ENCODE measurements at places on chromosomes 16 and 17.

DNA sequence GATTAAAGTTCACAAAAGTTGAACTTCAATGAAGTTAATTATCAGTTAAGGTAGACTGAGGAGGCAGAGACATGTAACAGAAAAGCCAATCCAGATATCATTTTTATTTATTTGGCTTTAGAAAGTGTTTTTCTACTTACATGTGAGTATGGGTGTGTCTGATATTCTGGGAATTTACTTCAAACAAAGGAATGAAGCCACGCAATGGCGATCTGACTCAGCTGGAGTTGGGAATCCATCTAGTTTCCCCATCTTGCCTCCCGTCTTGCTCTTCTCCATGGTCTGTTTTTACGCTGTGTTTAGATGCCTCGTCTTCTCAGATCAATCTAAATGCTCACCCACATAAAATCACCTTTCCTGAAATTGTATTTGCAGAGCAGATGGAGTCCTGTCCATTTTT is 1.7 kb upstream of the KCNJ16 start:
- no peak for DNase-seq

DNA sequence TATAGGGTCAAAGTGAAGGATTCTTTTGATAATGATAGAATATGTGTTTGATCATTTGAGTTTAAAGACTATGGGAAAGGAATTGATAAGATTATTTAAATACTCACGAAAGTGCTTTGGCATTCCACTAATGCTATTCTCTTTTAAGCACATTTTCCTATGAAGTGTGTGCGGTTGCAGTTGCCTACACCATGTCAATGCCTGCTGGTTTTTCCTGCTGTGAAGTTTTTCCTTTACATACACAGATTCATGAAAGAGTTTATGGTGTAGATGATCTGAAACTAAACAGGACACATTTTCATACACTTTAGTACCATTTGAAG is 78.7 kb downstream of the VMP1 start:
- no peak for DNase-seq

DNA sequence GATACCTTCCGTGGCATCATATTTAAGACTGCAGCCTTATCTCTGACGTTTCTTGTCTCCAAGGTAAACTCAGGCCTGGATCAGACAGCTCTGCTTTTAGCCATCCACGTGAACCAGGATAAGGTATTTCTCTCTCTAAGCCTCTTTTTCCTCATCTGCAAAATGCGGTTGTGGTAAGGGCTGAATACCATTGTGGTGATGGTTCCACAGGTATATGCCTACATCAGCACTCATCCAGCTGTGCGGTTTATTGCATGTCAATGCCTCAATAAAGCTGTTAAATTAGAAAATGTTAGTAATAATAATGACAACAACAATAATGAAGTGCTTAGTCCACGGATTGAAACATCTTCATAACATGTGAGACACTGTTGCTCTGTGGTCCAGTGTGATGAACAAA is 104.4 kb downstream of the GRIN2A start:
- DNase-seq, result no peak

GRCh38 chr16:55294931-55295342 is 29.1 kb upstream of the IRX6 start:
- peak; percentile 72 for DNase-seq

DNA sequence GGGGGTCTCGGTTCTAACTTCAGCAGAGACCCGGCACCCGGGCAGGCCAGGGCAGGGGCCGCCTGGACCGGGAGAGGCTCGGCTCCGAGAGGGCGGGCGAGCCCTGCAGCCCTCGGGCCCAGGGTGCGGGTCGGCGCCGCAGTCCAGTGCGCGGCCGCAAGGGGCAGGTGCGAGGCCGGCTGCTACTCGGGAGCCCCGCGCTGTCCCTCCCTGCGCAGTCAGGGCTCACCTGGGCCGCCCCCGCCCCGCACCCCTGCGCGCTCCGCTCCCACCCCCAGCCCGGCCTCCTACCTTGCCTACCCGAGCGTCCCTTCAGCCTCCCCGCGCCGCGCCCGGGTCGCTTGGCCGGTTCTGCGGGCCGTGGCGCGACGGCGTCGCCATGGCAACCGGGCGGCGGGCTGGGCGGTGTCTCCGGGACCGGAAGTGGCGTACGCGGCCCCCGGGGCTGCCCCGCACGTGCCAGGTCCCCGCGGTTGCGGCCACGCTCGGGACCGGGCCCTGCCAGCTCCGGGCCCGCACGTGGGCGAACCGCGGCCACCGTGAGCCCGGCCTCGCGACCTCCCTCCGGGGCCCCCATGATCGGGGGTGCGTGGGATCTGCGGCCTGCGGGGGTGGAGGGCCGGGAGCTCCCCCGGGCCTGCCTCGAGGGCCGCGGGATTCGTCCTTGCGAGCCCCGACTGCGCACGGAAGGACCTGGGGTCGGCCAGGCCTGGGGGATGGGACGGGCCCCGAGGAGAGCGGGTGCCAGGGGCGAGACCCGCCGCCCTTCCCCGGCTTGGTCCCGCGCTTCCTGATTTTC is at the start of gene CYB561:
CYB561 (minus strand) TSS at position 353 of the 799 bp plus-strand sequence. CDS start 8,759 bp downstream, outside the sequence.
- peak; percentile 77 for DNase-seq

DNA sequence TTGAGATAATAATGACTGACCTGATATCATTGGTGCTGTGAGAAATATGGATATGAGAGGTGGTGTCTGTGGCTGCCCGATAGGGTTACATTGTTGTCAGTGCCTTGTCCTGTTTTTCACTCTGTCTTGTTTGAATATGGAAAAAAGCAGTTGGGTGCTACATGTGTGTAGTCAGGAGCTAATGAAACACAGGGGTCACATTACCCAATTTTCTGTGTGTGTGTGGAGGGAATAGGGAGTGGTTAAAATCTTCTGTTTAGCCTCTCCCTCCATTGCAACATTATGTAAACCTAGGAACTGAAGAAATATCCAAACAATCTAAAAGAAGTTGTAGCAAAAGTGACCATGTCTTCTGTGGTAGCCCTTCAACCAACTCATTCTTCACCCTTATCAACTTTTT is 527.7 kb upstream of the SOX9 start:
- DNase-seq, result no peak

- no peak for DNase-seq
Observed at GRCh38 chr16:17235147-17235815, 235.5 kb downstream of the XYLT1 start.

DNA sequence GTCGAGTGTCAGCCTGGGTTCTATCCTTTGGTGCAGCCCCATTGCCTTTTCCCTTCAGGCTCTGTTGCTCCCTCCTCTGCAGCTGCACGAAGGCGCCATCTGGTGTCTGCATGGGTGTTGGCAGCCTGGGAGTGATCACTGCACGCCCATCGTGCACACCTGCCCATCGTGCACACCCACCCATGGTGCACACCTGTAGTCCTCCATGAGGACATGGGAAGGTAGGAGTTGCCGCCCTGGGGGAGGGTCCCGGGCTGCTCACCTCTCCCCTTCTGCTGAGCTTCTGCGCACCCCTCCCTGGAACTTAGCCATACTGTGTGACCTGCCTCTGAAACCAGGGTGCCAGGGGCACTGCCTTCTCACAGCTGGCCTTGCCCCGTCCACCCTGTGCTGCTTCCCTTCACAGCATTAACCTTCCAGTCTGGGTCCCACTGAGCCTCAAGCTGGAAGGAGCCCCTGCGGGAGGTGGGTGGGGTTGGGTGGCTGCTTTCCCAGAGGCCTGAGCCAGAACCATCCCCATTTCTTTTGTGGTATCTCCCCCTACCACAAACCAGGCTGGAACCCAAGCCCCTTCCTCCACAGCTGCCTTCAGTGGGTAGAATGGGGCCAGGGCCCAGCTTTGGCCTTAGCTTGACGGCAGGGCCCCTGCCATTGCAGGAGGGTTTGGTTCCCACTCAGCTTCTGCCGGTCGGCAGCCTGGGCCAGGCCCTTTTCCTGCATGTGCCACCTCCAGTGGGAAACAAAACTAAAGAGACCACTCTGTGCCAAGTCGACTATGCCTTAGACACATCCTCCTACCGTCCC is 2.9 kb downstream of the CTRL start:
- DNase-seq, result peak; percentile 80

DNA sequence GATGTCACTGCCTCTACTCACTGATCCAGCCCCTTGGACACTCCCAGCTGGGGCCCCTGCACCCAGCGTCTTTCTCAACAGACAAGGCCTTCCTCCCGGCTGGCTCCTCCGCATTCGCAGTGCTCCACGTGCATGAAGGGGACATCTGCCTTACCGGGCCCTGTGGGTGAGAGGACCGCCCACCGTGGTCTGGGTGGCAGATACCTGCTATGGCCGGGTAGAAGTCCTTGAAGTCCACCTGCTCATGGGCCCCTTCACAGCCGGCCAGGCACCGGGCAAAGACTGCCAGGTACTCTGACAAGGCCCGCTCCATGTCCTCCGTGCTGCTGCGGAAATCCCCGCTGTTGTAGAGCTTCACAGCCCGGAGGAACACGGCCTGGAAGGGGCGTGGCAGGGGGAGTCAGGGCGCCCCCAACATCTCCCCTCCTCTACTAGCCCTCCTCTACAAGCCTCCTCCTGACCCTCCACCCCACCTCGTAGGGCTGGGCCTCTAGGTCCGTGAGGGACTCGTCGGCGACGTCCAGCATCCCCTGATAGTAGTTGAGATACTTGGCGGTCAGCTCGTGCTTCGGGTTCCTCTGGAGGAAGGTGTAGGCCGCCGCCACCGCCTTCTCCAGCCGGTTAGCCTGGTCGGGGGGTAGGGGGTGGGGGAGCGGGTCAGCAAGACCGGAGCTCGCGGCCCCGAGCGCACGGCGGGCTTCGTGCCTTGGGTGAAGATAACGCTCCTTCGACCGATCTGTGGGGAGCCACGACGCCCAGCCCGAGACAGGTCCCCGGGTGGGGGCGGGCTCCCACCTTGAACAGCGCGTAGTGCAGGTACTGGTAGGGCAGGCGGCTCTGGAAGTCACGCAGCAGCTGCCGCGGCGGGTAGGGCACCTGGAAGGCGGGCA is 845 bp downstream of the P3H4 start:
- no peak for DNase-seq

DNA sequence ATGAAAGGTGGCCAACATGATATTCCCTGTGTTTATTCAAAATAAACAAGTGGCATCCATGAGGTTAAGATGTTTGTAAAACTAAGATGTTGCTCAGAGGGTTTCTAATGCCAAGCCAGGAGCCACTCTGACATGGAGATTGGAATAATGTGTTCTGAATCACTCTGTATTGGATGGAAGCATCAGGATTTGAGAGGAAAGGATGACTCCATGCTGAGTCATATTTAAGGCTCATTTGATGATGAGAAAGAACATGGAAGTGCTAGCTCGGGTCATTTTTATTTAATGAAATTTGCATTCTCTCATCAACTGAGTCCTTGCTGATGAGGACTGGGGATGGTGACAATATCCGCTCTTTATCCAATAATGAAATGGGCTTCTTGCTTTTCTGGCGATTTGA is 6.2 kb downstream of the VAT1L start:
- peak; percentile 21 for DNase-seq

- DNase-seq, result no peak
Observed at GRCh38 chr17:78709119-78709681, 72.9 kb downstream of the CYTH1 start.

- DNase-seq, result no peak
Observed at GRCh38 chr17:43771463-43771862, 7.3 kb downstream of the DUSP3 start.

- no peak for DNase-seq
Observed at GRCh38 chr17:66507982-66508760, 205.8 kb downstream of the PRKCA start.

GRCh38 chr16:49929626-49930025 is 73.7 kb upstream of the ZNF423 start:
- DNase-seq, result no peak

DNA sequence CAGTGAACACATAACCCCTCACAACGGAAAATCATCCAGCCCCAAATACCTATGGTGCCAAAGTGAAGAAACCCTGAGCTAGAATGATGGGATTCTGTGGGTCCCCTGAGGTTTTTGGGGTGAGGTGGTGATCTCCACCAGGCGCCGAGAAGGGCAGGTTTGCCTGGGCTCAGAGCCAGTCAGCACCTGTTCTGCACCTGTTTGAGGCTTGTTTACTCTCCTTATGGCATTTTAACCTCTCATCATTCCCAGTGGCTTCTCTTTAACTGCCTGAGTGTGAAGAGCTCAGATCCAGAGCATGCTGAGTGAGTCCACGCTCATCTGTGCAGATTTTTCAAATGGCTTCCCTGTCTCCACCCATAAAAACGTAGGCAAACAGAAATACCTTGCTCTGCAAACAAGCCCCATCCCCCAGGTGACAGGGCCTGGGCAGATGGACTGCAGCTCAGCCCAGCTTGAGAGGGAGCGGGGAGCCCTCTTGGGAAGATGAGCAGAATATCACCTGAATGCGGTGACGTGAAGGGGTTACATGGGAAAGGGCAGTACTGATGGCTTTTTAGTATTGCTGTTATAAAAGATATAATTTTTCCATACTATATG is 40.1 kb upstream of the CLEC19A start:
- no peak for DNase-seq

- DNase-seq, result no peak
Observed at GRCh38 chr17:5139458-5139732, 23.6 kb downstream of the USP6 start.

DNA sequence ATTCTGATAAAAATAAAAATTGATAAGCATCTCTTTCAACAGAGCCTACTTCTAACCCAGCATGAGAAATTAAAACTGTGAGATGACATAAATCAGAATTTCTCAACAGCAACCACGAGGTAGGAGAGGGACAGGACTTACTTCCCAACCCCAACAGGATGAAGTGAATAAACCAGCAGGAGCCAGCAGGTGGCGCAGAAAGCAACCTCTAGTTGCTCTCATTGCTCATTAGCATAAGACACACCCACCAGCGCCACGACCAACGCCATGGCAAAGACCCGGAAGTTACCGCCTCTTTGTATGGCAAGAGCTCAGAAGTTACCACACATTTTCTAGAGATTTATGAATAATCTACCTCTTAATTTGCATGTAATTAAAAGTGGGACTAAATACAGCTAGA is 189.4 kb upstream of the CDH8 start:
- DNase-seq, result peak; percentile 95

DNA sequence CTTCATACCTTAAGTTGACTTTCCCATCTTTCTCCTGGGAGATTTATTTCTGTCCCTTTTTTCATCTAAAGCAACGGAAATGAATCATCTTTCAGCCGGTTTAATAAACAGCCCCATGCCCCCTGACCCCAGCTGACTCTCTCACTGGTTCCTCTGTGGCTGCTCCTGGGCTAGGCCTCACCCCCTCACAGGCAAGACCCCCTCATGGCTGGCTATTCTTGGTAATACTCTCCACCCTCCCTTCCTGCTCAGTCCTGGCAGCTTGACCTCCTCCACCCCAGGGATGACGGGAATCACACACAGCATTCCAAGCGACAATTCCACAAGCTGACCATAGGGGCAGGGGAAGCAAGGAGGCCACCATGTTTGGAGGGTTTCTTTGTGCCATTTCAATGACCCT is 1.5 kb upstream of the ADAP2 start:
- DNase-seq, result peak; percentile 58

- peak; percentile 63 for DNase-seq
Observed at GRCh38 chr17:40415390-40415789, 2.3 kb downstream of the TOP2A start.

GRCh38 chr16:24713379-24713778 is 16.1 kb upstream of the TNRC6A start:
- peak; percentile 33 for DNase-seq
